ENCODE measurements at places on chromosomes 4 and X.

- H3K4me3 ChIP-seq: no peak overlapping the region
- H3K36me3 ChIP-seq: no peaks in the 10 kb centered on the region
- H3K4me1 ChIP-seq: no peaks in the 10 kb centered on the region
- H3K27ac ChIP-seq: no peak overlapping the region
- DNase-seq: no peak
- no peaks in the 10 kb centered on the region for H3K27me3 ChIP-seq
Measured at GRCh38 chr4:7503559-7504249, 69.0 kb upstream of the PSAPL1 start.

DNA sequence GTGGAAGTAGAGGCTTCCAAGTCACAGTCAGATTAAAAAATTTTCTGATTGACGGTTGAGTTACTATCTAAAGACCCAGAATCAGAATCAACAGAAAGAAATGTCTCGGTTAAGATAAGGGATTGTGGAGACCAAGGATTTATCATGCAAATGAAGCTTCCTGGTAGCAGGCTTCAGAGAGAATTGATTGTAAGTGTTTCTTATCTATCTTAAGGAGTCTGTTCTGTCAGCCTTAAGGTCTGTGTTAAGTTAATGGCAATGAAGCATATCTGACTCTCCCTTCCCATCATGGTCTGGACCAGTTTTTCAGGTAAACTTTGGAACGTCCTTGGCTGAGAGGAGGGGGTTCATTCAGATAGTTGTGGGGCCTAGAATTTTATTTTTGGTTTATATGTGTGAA lies 780.2 kb downstream of the FAM133A start:
- H3K27ac ChIP-seq: no peak overlapping the region
- H3K36me3 ChIP-seq: no peaks in the 10 kb centered on the region
- no peaks in the 10 kb centered on the region for H3K27me3 ChIP-seq
- no peak overlapping the region for H3K4me3 ChIP-seq
- no peak for DNase-seq

DNA sequence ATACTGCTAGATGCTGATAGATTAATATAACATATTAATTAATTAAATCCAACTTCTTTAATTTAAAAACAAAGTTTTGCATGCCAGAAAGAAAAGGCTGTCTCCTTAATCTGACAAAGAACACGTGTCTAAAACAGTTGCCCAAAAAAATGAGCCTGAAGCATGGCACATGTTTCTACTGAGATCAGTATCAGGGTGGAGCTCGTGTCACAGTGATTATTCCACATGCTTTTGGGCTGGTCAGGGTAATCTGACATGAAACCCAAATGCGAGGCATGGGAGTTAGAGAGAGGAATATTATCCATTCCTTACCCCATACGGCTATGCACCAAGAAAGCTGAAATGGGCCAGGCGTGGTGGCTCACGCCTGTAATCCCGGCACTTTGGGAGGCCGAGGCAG lies 79.4 kb upstream of the ADRA2C start:
- H3K27me3 ChIP-seq: no peaks in the 10 kb centered on the region
- H3K27ac ChIP-seq: no peak overlapping the region
- DNase-seq: no peak
- no peak overlapping the region for H3K4me3 ChIP-seq
- H3K4me1 ChIP-seq: no peaks in the 10 kb centered on the region

DNA sequence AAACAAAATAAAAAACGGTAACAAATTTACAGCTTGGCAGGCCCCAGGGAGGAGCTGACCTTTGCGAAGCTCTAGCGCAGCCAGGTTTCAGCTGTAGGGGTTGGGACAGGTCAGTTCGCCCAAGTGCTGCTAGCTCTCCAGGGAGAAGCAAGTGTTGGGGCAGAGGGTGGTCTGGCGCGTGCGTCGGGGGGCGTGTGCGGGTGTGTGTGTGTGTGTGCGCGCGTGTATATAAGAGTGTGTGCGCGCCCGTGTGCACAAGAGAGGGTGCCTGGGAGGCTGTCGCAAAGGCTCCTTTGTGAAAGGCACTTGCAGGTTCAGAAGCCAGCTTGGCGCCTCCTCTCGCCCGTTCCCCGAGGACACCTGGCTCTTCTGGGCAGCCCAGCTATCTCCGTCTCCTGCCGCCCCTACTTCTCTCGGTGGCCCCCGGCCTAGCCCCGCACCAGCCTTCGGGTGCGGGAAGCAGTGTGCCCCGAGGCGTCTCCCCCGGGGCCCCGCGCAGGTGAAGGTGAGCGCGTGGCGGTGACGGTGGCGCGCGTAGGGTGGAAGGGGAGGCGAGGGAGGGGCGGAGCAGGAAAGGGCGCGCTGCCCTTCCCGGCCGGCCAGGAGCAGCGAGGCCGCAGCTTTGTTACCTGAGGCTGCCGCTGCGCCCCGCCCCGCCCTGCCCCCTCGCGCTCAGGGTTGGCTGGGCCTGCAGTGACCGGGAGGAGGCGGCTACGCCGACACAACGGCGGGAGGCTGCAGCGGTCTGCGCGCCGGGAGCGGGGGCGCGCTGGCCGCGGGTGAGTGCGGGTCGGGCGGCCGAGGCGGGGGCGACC lies at the start of gene FHDC1:
Gene FHDC1 (plus strand): TSS at position 693 of the 815 bp plus-strand sequence. CDS start 6,735 bp downstream, outside the sequence.
- H3K4me3 ChIP-seq: peak within 1 kb of the TSS; percentile 67
- no peak within 1 kb of the TSS for H3K27ac ChIP-seq
- peaks cover 18% of the 10 kb centered on the region for H3K27me3 ChIP-seq
- H3K4me1 ChIP-seq: peaks cover 10% of the 10 kb centered on the region

GRCh38 chr4:57926311-57926710 lies 816.1 kb upstream of the IGFBP7 start:
- H3K4me3 ChIP-seq: no peak overlapping the region
- no peak overlapping the region for H3K27ac ChIP-seq
- H3K36me3 ChIP-seq: no peaks in the 10 kb centered on the region
- H3K4me1 ChIP-seq: no peaks in the 10 kb centered on the region
- DNase-seq: no peak
- no peaks in the 10 kb centered on the region for H3K27me3 ChIP-seq

DNA sequence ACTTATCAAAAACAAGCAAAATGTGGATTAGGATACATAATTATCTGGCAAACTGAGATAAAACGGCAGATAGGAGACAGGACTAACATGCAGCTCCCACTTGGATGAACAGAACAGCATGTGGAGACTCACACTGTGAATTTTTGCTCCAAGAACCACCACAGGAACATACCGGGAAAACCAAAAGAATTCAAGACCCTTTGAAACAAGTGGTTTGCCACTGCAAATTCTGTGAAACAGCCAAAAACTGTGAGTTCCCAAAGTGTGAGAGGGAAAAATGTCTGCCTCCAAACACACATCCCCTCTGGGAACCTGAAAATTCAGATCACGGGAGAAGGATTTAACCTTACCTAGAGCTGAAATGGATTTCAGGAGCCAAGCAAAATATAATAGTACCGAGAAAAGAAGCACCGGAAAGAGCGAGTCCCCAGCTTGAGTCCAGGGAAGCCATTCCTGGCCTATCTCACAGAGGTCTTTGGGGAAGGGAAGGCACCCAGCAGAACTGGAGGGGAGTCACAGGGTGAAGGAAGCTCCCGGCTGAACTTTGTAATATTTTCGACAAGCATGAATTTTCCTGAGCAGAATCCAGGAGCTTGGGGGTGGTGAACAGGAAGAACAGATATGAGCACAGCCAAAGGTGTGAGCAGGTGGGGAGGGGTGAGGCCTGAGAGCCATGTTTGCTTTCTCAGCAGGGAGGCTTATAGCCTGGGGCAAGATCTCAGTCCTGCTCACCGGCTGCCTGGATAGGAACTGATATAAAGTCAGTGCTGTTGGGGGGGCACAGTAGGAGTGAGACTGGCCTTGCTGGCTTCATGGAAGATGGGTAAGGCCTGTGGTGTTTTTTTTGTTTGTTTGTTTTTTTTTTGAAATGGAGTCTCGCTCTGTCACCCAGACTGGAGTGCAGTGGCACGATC lies 23.9 kb downstream of the MANBA start:
- no peak for DNase-seq
- H3K27me3 ChIP-seq: no peaks in the 10 kb centered on the region
- no peaks in the 10 kb centered on the region for H3K4me1 ChIP-seq
- H3K27ac ChIP-seq: no peak overlapping the region

- H3K27me3 ChIP-seq: no peaks in the 10 kb centered on the region
- H3K27ac ChIP-seq: no peak overlapping the region
- peak overlapping the region; percentile 94 for H3K4me3 ChIP-seq
- peaks cover 15% of the 10 kb centered on the region for H3K4me1 ChIP-seq
Measured at GRCh38 chr4:2006956-2007653, 1.7 kb downstream of the NELFA start.

DNA sequence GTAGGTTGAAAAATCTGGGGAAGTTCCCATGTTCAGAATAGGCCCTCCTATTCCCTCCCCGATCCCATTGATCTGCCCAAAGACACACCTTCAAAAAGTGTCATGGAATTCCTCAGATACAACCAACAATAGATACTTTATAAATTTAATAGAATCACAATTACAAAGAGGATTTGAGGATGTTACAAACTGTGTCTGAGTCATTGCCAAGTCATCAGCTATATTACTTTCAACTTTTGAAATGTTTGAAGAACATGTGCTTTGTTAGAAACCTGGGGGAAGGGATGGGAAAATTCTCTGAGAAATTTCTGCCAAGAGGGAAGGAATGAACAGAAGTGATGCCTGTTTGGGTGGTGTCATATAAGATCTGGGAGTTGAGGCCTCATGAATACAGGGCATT lies 46.7 kb downstream of the KCNIP4 start:
- no peak overlapping the region for H3K27ac ChIP-seq
- H3K27me3 ChIP-seq: no peaks in the 10 kb centered on the region
- no peaks in the 10 kb centered on the region for H3K4me1 ChIP-seq
- no peak overlapping the region for H3K4me3 ChIP-seq

DNA sequence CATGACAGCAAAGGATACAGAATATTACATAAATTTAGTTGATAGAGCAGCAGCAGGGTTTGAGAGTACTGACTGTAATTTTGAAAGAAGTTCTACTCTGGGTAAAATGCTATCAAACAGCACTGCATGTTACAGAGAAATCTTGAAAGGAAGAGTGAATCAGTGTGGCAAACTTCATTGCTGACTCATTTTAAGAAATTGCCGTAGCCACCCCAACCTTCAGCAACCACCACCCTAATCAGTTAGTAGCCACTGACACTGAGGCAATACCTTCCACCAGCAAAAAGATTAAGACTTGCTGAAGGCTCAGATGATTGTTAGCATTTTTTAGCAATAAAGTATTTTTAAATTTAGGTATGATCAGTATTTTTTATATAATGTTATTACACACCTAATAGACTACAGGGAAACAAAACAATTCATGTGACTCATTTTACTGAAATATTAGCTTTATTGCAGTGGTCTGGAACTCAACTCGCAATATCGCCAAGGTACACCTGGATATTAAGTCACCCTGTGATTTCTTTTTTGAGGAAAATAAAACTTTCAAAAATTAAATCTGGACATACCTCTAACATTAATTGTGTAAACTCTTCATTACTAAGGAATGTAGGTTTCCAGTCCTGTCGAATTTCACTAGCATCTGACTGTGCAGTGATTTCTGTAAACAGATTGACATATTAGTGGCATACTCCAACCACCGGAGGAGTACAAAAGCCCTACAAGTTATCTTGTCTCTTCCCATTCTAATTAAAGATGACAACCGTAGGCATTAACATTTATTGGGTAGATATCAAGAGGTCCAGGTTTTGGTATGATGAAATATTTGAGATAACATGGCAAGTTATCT lies 71.1 kb downstream of the CLOCK start:
- H3K4me3 ChIP-seq: no peak overlapping the region
- H3K27ac ChIP-seq: no peak overlapping the region
- no peaks in the 10 kb centered on the region for H3K4me1 ChIP-seq
- H3K27me3 ChIP-seq: no peaks in the 10 kb centered on the region

DNA sequence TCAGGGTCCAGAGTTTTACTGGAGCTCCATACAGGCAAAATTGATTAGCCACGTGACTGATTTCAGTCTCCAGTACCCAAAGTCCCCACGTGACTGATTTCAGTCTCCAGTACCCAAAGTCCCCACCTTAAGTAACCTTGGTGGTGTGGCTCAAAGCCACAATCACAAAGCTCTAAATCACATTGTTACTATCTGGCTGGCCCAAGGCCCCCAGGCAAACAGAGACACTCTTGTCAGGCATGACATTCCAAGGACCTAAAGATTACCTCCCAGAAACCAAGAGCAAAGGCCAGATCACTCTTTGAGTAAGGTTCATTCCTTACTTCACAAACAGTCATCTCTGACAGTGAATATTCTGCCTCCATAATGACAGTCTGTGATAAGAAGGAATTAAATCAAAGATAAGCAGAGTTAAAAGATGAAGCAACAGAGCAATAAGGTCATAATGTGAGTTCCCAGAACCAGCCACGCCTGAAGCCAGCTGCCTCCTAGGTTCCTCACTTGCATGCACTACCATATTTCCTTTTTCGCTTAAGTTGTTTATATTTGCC lies 78.5 kb downstream of the ANXA3 start:
- H3K27me3 ChIP-seq: no peaks in the 10 kb centered on the region
- no peak overlapping the region for H3K4me3 ChIP-seq
- H3K4me1 ChIP-seq: no peaks in the 10 kb centered on the region
- no peak for DNase-seq
- no peaks in the 10 kb centered on the region for H3K36me3 ChIP-seq

DNA sequence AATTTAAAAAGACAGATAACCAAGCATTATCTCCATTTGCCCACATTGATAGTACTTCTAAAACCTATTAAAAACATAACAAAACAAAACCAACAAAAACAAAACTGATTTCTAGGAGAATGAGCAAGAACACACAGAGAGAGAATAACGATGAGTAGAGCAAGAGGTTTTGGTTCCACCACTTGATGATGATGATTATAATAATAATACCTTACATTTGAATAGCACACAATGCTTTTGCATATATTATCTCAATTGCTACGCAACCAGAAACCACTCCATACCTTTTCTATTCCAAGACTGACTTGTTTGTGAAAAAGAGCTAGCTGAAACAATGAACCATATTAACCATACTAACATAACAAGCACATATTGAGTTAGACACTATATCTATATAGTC lies 1090.9 kb downstream of the SH3BGRL start:
- H3K4me1 ChIP-seq: no peaks in the 10 kb centered on the region
- no peak overlapping the region for H3K27ac ChIP-seq
- no peak overlapping the region for H3K4me3 ChIP-seq
- H3K27me3 ChIP-seq: no peaks in the 10 kb centered on the region

GRCh38 chr4:139743027-139743426 lies 77.4 kb downstream of the MGST2 start:
- no peak overlapping the region for H3K4me3 ChIP-seq
- H3K27me3 ChIP-seq: no peaks in the 10 kb centered on the region
- no peaks in the 10 kb centered on the region for H3K4me1 ChIP-seq
- no peak for DNase-seq

- H3K4me3 ChIP-seq: no peak overlapping the region
- H3K27me3 ChIP-seq: no peaks in the 10 kb centered on the region
- no peak for DNase-seq
- no peak overlapping the region for H3K27ac ChIP-seq
- no peaks in the 10 kb centered on the region for H3K4me1 ChIP-seq
Measured at GRCh38 chr4:23991444-23991843, 101.6 kb upstream of the PPARGC1A start.
